Bone marrow (tissue), 2 donors: ENCODE measurements at places on chromosomes 1 and 21.
A peak's percentile ranks its signal among the peaks of the same experiment; 100 is the strongest.

DNA sequence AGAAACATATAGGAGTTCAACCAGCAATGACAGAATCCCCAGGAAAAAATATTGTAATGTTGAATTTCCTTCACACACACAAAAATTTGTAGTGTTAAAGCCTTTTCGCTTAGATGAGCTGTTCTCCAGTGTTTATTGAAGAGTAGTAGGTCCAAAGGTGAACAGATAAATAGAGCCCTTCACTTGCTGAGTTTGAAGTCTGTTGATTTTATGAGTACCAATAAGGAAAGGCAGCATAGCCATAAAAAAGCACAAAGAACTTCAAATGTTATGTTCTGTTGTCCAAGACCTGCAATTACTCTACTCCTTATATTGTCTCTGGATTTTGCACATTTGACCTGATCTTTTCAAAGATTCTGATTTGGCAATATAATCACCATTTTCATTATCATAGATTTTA is 362.7 kb upstream of the B3GALT2 start:
- DNase-seq = no peak

DNA sequence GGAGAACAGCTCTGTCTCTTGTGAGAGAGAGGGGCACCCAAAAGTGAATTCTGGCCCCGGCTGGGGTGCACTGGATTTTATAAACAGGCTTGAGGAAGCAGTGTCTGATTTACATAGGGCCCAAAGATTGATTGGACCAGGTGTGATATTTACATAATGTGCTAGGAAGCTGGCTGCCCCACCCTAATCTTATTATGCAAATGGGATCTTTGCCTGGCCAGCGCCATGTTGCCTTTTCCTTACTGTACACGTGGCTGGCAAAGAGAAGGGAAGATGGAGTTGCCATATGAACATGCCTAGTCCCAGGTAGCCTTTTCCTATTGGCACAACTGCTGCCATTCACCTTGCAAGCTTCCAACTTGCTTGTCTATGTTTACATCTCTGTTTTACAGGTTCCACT is 29.0 kb upstream of the CFHR4 start:
- no peak for DNase-seq

GRCh38 chr1:119648620-119649004 is 546 bp upstream of the ZNF697 start:
- DNase-seq = no peak

DNA sequence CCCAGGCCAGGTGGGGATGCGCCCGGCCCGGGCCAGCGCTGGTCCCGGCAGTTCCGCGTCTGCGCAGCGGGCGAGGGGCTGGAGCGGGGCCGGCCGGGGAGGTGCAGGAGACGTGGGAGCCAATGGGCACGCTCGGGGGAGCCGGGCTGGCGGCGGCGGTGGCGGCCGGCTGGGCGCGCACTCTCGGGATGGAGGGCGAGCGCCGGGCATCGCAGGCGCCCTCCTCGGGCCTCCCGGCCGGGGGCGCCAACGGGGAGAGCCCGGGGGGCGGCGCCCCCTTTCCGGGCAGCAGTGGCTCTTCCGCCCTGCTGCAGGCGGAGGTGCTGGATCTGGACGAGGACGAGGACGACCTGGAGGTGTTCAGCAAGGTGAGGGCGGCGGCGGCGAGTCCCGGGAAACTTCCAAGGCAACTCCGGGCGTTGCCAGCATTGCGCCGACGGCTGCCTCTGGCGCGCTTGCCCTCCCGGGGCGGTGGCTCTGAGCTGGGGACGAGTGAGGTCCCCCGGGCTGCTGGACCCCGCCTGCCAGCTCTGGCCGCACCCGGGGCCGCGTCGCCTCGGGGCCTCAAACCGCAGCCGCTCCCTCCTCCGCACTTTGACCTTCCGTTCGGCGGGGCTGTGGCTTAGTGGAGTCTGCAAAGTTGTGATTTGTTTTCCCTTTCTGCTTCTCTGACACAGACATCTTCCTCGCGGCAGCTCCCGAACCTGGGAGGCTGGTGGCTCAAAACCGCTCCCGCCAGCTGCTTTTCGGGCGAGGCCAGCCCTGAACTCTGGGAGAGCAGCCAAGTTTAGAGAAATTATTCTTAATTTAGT is at the start of gene SNX7:
TSS of gene SNX7 (plus strand) at position 178 of the 812 bp plus-strand sequence. CDS start at position 189, 11 bp downstream.
- DNase-seq = no peak

DNA sequence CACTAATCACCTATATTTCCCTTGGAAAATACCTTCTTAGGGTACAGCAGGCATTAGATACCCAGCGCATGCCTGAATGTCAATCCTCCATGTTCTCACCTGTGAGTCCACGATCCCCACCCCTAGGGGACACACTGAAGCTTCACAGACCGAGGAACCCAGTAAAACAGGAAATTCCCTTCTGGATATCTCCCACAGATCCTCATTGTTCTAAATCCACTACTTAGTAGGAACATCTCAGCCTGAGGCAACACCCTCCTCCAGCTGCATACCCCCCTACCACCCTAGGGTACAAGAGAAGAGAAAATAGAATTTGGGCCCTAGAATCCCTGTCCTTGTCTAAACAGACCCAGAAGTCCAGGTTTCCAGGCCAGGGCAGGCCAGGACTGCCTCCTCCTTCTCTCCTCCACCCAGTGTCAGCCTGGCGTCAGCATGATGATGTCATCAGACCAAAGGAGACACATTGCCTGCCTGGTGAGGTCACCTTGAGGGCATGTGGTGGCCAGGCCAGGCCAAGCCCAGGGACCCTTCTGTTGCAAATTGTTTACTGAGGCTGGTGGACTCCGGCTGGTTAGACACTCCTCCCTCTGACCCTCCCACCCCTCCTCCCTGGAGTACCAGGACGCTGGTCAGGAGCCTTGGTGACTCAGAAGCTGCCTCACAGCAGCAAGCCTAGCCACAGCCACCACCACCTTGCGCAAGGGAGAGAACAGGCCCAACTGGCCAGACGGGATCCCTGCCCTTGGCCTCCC is 6.2 kb downstream of the NECTIN4 start:
- DNase-seq = peak; percentile 69

DNA sequence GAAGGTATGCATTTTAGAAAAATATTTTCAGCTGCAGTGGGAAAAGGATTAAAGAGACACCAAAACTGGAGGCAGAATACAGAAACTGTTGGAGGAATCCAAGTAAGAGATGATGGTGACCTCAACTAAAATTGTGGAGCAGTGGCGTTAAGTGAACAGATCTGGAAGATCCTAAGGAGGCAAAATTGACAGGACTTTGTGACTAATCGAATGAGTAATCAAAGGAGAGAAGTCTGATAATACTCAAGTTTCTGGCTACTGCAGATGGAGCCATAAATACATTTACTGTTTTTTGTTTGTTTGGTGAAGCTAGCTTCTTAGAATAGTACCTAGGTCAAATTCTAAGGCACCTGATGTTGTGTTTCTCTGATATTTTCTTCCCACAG is 3.1 kb downstream of the CTBS start:
- DNase-seq = no peak

DNA sequence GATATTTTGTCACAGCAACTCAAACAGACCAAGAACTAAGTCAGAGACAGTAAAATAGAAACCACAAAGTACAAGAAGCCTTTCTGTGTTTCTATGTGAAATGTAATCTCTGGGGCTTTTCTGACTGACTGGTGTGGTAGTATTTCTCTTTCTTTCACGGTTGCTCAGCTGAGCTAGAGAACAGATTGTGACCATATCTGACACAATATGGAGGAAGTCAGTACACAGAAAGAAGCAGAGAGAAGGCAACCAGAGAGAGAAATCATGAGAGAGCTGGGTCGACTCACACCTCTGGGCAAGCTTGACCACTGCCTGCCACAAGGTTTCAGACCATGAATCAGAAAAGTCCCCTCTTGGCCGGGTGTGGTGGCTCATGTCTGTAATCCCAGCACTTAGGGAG is 208.9 kb upstream of the GREM2 start:
- no peak for DNase-seq

DNA sequence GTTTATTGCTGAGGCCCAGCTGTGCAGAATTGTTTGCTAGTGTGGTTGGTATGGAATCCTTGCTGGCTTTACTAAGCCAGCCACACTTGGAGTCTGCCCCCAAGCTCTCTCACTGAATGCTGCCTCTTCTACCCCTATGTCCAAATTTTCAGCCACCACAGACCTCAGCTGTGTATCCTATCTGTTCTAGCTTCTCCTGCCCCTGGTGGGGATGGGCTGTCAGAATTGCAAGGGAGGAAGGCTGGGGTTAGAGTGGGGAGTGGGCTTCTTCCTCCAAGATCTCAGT is 4.4 kb downstream of the NHLH1 start:
- no peak for DNase-seq

DNA sequence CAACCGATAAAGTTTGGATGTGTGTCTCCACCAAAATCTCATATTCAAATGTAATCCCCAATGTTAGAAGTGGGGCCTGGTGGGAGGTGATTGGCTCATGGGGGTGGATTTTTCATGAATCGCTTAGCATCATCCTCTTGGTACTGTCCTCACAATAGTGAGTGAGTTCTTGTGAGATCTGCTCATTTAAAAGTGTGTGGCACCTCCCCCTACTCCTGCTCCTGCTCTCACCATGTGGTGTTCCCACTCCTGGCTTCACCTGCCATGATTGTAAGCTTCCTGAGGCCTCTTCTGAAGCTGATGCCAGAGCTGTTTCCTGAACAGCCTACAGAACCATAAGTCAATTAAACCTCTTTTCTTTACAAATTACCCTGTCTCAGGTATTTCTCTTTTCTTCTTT is 28.2 kb upstream of the PRDX6 start:
- no peak for DNase-seq

GRCh38 chr1:207973898-207974568 is 63.1 kb upstream of the CD34 start:
- no peak for DNase-seq

- no peak for DNase-seq
These were observed 31.0 kb upstream of the MED18 start for GRCh38 chr1:28297826-28298225.

- DNase-seq = no peak
These were observed 186.4 kb upstream of the PTGFR start for GRCh38 chr1:78304341-78304740.

DNA sequence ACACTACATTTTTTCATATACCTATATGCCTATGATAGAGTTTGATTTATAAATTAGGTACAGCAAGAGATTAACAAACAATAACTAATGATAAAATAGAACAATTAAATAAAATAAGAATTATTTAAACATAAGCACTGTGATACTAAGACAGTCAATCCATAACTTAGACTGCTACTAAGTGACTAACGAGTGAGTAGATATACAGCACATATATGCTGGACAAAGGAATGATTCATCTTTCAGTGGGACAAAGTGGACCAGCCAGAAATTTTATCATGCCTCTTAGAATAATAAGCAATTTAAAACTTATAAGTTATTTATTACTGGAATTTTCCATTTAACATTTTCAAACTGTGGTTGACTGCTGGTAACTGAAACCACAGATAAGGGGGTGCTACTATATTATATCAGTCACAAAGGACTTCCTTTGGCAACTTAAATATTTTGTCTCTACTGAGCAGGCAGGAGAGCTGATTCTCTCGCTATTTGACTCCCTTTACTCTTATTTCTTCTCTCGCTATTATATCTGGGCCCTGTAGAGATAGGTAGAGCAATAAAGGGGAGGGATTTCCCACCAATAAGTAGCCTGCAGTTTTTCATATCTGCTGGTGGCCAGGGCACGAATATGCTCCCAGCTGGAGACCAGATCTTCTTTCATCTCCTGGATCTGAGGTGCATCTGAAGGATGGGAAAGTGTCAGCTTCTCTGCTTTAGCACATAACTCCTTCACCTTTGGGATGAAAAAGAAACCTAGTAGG is 10.8 kb downstream of the SPTA1 start:
- DNase-seq = no peak

GRCh38 chr21:37341254-37341960 is 25.2 kb upstream of the DYRK1A start:
- DNase-seq = no peak

GRCh38 chr1:110235834-110236682 is 25.9 kb downstream of the KCNC4 start:
- peak; percentile 22 for DNase-seq

DNA sequence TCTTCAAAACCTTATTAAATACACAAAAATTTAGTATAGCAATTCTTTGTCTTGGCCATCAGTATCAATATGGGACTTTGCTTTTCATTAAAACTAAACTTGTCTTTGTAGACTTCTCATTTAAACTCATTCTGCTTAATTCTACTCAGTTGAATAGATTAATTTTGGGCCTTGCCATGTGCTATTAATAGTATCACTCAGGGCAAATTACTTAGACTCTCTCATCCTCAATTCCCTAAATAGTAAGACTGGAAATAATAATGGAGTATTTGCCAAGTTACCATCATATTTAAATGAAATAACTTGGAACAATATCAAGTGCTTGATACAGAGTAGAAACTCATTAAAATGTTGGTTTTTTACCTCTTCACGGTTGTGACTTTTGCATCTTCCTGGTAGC is 13.4 kb downstream of the HOOK1 start:
- no peak for DNase-seq

GRCh38 chr1:97820470-97821188 is 100.2 kb downstream of the DPYD start:
- no peak for DNase-seq

GRCh38 chr1:154607106-154607608 is 829 bp downstream of the ADAR start:
- DNase-seq = no peak

- no peak for DNase-seq
These were observed 1.3 kb downstream of the CMPK1 start for GRCh38 chr1:47334765-47335435.

- DNase-seq = no peak
These were observed 22.3 kb downstream of the ACTA1 start for GRCh38 chr1:229411434-229412055.

GRCh38 chr1:244751271-244751895 is 84.1 kb upstream of the COX20 start:
- no peak for DNase-seq

DNA sequence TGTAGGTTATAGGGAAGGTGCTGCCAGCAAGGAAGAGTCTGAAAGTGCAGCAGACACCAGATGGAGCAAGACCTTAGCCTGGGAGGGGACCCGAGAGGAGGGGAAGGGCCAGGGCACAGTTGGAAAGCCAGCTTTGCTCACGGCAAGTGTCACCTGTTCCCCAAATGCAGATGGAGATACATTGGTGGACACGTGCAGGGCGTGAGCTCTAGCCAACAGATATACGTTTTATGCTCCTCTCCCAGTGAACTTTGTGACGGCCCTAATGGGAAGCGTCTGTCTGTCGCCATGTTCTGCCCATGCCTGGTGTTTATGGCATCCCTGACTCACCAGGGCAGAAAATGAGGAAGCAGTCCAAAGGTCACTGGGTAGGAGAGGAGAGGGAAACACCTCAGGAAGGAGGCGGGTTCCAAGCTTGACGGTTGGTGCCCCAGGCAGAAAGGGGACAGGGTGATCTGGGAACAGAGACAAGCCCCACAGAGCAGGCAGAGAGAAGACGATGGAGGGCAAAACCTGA is 7.6 kb downstream of the GPA33 start:
- peak; percentile 67 for DNase-seq

GRCh38 chr1:164440232-164440631 is 118.8 kb upstream of the PBX1 start:
- DNase-seq = no peak
